ENCODE measurements at places on chromosomes 11 and 22.
A peak's percentile ranks its signal among the peaks of the same experiment; 100 is the strongest.

DNA sequence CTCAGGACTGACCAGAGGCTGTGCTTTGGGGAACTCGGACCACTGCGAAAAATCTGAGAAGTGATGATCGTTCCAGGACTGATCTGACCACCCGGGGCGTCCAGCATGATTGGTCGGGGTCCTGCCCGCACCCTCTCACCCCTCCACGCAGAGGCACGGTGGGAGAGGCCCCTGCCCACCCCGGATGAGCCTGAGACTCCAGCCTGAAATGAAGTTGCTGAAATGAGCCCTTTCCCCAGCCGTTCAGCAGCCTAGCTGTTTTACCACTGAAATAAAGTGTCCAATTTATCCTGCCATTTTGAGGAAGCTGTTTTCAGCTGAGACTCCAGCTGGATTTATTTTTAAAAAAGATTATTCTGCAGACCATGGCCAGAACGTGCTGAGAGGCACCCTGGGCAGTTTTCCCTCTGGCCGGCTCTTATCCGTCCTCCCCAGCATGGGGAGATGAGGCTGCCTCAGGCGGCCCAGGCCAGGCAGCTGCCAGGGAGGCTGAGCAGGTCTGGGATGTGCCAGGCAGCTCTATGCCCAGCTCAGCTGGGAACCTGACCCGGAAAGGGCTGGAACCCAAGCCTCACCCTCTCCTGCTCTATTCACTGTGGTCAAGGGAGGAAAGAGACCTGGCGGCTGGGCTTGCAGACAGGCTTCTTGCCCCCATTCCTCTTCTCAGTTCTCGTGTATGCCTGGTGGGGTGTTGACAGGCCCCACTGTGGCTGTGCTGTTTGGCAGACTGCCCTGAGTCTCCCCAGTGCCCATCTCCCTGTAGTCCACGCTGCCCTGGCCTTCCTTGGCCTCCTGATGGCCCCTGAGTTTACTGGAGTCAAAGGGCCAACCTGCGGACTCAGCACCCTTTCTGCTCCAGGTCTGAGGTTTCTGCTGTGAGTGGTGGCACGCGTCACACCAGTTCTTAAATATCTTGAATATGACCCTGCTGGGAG is 161.0 kb upstream of the B3GAT1 start:
- DNase-seq: no peak

DNA sequence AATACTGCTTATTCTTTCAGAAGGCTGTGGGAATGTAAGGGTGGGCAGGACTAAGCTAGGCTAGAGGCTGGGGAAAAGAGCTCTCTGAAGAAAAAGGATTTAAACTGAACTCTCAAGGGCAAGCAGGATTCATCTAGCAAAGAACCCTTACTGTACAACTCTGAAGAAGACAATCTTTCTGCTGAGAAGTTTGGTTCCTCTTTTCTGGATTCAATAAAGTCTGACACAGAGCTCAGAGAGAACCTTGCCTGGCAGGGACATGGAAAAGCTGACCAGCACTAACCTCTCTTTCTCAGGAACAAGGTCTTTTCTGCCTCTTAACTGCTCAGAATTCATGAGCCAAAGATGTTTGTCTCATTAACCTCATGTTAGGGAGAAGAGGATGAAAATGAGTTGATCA is 388.4 kb upstream of the DDI1 start:
- DNase-seq: no peak

- no peak for DNase-seq
Measured at GRCh38 chr11:2304506-2305139, 2.8 kb downstream of the TSPAN32 start.

GRCh38 chr11:102971766-102972165 is 16.2 kb upstream of the MMP13 start:
- no peak for DNase-seq

DNA sequence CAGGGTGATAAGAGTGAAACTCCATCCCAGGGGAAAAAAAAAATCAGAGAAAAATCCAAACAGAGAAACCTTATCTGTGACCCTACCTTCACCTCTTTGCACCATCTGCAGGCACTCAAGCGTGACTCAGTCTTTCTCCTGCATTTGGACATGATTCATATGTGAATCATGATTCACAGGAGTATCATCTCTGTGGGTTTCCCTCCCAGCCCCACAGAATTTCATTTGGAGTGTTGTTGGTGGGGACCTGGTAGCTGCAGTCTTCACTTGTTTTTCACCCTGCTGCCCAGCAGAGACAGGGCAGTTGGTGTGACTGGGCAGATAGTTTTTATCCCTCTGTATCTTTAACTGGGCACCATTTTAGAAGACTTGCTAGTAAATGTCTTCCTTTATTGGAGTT is 75.7 kb downstream of the DEPDC5 start:
- DNase-seq: peak; percentile 6

DNA sequence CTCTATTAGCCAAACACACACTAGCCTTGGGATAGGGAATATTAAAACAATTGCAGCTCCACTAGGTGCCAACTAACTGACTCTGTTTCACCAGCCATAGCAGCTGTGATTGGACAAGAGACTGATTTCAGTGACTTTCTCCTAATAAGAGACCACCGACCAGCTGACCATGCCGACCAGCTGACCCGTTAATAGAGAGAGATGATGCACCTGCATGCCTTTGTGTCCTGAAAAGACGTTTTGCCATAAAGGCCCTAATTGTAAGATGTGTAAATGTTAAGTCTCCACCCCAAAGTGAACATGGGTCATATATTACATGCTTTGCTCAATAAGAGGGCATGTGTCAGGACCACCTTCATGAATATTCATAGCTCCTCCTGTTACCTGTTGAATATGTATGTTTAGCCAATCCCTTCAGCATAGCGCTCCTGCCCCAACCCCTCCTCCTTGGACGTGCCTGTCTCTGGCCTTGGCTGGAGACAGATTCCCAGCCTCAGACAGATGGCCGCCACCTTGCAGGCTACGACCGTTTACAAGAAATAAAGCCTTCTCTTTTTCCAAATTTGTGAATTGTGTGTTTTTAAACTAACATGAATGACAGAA is 1.3 kb upstream of the NADSYN1 start:
- no peak for DNase-seq

DNA sequence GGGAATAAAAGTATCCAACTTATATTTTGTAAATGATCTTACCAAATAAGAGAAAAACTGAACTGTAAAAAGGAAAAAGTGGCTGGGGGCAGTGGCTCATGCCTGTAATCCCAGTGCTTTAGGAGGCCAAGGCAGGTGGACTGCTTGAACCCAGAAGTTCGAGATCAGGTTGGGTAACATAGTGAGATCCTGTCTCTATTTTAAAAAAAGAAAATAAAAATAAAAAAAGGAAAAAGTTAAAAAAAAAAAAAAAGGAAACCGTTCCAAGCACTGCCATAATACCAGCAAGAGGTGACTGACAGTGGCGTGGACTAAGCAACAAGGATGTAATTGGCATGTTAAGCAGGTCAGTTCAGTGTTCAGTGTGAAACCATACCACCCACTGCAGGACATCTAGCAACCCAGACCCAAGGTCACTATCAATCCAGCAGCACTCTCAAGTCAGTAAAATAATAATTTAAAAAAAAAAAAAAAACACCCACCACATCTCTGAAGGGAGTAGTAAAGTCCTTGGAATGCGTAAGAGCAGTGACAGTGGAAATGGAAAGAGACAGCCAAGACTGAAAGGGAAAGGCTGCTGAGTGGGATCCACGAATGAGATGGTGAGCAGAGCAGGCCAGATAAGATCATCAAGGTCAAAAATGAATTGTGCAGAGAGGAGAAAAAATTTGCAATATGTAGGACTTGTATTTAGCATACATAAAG is 43.6 kb downstream of the MAPK1 start:
- DNase-seq: no peak

DNA sequence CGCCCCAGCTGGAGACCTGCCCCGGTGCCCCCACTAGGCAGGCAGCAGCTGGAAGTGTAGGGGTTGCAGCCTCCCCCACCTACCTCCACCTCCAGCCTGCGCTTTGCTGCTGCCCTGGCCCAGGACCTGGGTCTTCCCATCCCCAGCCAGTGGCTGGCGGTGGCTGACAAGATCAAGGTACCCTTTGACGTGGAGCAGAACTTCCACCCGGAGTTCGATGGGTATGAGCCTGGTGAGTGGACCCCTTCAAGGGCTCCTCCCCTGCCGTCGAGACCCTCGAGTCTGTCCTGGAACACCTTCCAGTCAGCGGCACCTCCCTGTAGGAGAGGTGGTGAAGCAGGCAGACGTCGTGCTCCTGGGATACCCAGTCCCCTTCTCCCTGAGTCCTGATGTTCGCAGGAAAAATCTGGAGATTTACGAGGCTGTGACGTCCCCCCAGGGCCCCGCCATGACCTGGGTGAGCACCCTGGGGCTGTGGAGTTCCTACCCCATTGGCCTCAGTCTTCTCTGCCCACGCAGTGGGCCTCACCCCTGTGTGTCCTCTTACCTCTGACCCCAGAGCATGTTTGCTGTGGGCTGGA is 4.4 kb downstream of the PGGHG start:
- no peak for DNase-seq
